ENCODE measurements at places on chromosomes 7 and 10.

DNA sequence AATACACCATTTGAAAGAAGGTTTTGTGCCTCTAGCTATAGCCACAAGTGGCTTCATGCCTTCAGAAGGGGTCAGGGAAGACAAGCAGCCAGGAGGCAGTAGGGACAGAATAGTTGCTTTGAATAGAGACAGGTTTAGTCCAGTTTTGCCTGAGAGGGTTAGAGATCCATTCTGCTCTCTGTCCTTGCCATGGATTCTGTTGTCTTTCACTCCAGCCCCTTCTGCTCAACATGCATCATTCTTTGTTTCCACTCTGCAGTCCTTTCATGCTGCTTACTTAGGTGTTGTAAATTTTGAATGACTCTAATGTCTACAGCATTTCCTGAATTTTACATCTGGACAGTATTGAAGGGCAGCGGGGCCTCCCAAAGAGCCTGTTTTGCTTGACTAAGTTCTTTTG is 60.3 kb downstream of the CNTNAP2 start:
- no peak for DNase-seq

- no peak for DNase-seq
Observed at GRCh38 chr10:22427890-22428571, 82.7 kb downstream of the SPAG6 start.

- DNase-seq: no peak
Observed at GRCh38 chr7:154942691-154943090, 60.2 kb downstream of the PAXIP1 start.

DNA sequence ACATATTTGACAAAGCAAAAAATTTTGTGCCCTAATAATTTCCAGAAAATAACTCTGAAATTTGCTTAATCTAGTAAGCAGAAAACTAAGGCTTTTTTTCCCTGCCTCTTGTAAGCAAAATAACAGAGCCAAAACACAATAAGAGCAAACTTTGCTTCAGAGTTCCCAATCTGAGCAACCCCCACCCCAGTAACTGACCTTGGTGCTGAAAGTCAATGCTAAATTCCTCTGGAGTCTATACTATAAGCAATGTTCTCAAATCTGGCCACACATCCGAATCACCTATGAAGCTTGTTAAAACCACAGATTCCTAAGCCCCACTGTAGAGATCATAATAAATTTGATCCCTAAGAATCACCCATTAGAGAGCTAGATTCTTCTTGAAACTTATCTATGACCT is 150.5 kb downstream of the ELAPOR2 start:
- no peak for DNase-seq

GRCh38 chr10:43362191-43362839 is 9.1 kb upstream of the FXYD4 start:
- peak; percentile 96 for DNase-seq

DNA sequence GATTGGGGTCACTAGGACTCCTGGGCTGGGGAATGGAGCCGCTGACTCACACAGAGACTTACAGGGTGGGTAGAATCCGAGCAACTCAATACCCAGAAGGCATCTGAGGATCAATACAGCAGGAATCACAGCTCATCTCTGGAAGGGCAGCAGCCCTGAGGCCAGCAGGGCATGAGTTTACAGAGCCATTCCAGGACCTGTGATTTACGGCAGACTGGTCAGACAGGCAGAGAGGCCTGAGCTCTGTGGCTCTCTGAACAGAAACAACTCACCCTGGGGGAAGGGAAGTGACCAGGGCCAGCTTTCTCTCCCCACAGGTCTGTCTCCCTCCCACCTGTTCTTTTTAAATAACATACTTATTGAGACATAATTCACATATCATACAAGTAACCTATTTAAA is 88.2 kb upstream of the CXCL12 start:
- DNase-seq: no peak

GRCh38 chr7:142611566-142612236 is 137.6 kb upstream of the PRSS1 start:
- no peak for DNase-seq

- DNase-seq: no peak
Observed at GRCh38 chr7:52253953-52254352, 781.5 kb upstream of the POM121L12 start.

DNA sequence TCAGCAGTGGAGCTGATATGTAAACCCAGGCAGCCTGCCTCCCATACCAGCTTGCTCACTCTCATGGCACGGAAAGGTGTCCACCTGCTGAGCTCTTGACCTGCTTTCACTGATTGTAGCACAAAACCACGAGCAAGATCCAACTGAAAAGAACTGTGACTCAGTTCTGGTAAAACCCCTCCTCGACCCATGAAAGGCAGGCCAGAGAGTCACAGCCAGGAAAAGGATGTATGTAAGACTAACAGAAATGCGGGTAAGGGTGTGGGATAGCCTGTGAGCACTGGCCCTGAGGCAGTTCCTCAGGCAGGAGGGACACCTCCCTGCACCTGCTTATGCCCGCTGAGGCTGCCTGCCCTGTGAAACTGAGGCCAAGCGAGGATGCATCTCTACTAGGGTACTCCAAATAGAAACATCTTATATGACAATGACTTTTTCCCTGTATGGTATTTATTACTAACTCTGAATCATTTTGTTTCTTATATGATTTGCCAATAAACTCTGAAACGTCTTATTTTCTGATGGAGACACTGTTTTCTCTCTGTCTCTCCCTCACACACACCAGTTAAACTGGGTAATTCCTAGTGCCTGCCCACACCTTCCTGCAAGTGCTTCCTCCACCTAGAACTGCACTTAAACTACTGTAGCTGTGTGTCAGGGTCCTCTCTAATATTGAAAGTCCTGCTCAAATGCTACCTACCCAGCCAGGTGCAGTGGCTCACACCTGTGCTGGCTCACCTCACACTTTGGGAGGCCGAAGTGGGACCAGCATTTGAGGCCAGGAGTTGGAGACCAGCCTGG is 73.3 kb upstream of the GHITM start:
- DNase-seq: no peak

- DNase-seq: no peak
Observed at GRCh38 chr7:68143345-68143744, 1146.7 kb downstream of the TYW1 start.

DNA sequence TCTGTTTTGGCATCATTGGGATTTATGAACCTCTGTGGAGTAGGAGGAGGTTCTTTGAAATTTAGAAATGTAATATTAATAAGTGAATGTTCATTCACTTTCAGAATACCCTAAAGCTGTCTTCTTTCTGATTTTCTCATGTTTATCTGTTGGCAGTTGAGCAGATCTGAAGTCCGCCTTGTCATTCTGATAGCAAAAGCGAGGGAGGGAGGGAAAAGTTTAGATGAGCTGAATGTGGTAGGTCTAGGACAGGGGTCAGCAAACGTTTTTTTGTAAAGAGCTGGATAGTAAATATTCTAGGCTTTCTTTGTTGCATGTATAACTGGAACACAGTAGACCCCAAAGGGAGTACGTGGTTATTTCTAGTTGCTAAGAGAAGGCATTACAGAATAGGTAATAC is 94.4 kb upstream of the GATA3 start:
- DNase-seq: no peak

DNA sequence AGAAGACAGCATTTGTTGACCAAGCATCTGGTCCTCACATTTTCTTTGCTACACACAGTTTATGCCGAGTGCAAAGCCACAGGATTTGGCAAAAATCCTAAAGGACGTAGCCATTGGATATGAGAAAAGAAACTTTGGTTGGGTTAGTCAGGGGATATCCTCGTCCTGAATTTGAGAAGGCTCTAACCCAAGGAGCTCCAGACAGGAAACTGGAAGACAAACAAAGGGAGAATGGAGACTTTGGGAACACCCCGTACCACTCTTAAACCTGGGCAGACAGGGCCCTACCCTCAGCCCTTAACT is 146.6 kb upstream of the FRMD4A start:
- no peak for DNase-seq

DNA sequence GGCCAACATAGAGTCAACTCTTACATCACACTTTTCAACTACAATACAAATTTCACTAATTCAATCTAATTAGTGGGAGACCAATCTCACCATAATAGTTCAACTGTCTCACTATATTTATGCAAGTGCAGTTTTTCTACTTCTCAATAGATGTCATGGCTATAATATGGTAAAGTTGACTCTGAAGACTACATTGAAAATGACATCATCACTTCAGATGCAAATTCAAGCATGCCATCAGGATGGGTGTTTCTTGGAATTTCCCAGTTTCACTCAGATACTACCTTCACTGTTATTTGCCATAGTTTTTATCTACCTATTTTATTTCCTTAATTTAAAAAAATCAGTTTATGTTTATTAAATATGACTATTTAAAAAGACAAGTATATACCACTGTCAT is 67.1 kb downstream of the ABLIM1 start:
- no peak for DNase-seq

DNA sequence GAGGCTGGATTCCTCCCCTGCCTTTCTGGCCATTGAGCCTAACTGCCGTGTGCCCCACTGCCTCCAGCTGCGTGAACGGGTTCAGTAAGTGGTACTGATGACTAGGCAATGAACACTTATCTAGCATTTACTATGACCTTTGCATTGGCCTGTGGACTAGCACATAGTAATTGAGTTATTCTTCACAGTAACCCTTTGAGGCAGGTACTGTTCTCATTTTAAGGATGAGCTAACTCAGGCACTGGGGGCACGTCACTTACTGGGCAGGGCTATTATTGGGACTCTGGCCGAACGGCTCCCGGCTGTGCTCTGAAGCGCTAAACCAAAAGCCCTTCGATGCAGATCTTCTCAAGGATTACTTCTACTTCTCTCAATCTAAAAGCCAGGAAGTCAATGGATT is 38.3 kb downstream of the WIPF3 start:
- no peak for DNase-seq

DNA sequence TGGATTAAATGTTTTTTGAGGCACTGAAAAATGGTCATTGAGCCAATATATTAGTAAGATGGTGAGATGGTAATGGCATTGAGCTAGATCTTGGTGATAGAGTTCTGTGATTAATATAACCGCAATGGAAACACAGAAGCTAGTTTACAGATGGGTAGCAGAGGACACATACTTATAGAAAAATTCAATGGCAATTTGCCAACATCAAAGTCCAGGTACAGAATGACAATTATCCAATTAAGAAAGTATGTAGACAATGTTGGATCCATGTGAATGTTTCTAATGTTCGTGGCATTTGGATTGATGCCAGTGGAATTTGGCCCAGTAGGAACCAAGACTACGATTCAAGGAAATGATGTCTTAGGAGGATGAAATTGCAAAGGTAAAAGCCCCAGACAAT is 187.8 kb downstream of the GNAT3 start:
- DNase-seq: no peak

GRCh38 chr10:76352300-76352699 is 920.9 kb downstream of the LRMDA start:
- no peak for DNase-seq

GRCh38 chr7:19404912-19405329 is 259.7 kb upstream of the FERD3L start:
- no peak for DNase-seq

GRCh38 chr7:10225275-10225674 is 748.4 kb upstream of the PHF14 start:
- DNase-seq: no peak

DNA sequence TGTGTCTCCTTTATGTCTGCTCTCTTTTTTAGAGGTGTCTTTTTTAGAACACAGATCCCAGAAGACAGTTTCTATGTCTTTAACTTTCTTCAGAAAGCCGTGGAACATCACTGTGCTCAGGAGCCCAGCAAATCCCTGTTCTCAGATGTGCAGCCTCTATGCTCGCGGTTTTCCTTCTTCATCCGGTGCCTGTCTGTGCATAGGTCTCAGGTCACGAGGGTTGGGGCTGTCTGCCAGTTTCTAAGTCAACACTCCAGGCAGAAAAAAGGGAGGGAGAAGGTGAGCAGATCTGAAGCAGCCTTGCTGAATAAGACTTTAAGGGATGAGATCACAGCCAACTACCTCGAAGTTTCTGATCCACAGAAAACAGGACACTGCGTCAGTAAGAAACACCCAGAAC is 68.5 kb downstream of the CRTAC1 start:
- DNase-seq: no peak

GRCh38 chr10:97485647-97486281 is 12.5 kb downstream of the MMS19 start:
- DNase-seq: no peak

GRCh38 chr7:73841689-73842066 is 638 bp downstream of the METTL27 start:
- DNase-seq: no peak

DNA sequence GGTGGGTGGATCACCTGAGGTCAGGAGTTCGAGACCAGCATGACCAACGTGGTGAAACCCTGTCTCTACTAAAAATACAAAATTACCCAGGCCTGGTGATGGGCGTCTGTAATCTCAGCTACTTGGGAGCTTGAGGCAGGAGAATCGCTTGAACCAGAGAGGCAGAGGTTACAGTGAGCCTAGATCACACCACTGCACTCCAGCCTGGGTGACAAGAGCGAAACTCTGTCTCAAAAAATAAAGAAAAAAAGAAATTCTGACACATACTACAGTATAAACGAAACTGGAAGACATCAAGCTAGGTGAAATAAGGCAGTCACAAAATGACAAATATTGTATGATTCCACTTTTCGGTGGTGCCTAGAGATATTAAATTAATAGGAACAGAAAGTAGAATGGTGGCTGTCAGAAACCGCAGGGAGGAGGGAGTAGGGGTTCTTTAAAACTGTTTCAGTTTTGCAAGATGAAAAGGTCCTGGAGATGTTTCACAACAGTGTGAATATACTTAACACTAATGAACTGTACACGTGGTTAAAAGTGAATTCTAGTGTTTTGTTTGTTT is 23.2 kb downstream of the PILRA start:
- no peak for DNase-seq

DNA sequence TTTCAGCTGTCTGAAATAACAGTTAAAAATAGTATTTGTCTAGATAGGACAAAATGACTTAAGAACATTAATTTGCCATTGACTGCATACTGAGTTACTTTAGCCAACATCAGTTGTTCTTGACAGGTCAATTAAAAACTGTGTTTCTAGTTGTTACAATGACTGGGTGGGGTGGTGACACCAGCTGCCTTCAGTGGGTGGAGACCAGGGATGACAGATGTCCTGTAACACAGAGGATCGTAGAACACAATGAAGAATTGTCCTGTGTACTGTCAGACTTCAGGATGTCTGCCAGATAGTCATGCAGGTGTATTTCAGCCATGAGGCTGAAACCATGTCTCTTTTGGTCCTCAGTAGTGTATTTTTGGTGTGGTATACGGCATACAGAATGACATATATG is 24.4 kb downstream of the TRUB1 start:
- no peak for DNase-seq

DNA sequence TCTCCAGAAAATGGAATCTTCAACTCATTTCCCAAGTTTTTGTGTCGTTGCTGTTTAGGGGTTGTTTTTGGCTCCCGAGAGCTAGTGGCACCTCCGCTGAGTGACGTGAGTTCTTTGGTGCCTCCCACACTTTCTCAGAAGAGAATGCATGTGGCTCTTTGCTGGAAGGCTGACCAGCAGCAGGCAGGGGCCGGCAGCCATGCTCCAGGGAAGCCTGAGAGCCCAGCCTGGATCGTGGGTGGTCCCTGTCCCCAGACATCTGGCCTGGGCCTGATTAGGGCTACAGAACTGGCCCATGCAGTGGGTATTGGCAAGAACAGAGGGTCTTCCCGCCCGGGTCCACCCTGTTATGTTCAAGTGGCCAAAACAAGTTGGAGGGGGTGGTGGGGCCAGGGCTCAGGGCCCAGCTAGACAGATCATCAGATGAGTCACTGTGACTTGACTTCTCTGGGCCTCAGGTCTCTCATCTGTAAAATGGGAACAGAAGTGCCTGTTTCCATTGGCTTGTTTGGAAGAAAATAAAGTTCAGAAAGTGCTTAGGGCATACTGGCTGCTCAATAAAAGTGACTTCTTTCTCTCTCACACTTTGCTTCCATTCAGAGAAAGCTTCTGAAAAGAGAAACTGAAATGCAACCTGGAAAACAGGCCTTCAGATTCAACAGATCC is 83.1 kb downstream of the STRA8 start:
- DNase-seq: no peak
